WTC11 (cell line): ENCODE measurements at places on chromosomes 5 and 9.

DNA sequence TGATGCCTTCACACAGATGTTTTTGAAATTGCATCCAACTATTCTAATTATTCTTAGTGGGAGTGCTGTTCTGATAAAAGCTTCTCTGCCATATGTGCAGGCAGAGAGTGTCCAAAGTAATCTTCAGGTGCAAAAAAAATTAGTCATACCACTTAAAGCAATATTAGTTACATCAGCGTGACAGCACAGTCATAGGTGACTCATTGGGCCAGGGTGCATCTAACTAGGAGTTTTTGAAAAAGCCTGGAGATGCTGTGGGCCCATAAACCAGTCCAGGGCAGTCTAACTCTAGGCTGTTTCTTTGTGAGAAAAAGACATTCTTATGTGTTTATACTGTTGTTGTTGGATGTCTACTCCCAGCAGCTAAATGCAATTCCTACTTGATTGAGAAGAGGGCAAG, 33.0 kb upstream of the C6 start:
- no peak for DNase-seq

GRCh38 chr9:76932757-76933156, 26.8 kb upstream of the PRUNE2 start:
- no peak for DNase-seq

DNA sequence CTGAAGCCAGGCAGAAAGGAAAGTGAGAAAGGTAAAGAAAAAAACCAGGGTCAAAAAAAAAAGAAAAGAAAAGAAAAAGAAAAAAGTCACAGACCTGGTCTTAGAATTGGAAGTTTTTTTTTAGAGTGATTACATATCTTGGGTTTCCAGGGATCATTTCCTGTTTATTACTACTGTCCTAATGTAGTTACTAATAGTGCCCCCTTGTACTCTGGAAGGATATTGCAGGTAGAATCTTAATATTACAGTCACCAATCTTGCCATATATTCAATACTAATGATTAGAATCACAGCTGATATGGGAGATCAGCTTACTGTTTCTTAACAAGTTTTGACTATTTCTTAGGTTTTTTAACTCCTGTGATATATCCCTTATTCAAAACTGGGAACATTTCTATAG, 543.2 kb upstream of the CDH6 start:
- no peak for DNase-seq

GRCh38 chr9:131809941-131810344, 70.1 kb upstream of the RAPGEF1 start:
- no peak for DNase-seq

GRCh38 chr5:58828258-58828657, 245.4 kb downstream of the RAB3C start:
- no peak for DNase-seq

DNA sequence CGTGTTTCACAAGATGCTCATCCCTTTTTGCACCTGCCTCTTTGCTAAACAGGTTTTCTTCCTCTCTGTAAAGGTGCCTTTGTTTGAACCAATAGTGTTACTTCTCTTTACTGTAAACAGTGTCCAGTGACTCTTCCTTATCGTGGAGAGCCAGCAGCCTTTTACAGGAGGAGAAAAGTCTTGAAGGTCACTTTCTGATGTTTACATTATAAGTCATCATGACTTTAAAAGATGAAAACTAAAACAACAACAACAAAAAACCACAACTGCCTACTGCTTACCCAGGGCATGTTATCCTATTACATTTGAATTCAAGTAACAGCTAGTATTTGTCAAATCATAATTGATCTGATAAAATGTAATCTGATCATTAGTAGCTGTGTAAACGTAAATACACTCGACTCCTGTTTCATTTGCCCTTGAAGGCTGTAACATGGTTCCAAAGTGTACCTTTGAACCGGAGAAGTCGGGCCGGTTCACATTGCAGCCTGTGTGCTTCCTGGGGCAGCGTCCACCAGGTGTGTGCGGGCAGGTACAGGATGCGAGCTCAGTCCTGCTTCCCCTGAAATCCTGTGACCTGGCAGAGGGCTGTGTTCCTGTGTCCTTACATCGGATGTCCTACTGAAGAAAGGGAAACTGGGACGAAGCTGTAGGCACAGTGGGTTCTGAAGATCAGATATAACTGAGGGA, 118.1 kb downstream of the C9orf152 start:
- no peak for DNase-seq

DNA sequence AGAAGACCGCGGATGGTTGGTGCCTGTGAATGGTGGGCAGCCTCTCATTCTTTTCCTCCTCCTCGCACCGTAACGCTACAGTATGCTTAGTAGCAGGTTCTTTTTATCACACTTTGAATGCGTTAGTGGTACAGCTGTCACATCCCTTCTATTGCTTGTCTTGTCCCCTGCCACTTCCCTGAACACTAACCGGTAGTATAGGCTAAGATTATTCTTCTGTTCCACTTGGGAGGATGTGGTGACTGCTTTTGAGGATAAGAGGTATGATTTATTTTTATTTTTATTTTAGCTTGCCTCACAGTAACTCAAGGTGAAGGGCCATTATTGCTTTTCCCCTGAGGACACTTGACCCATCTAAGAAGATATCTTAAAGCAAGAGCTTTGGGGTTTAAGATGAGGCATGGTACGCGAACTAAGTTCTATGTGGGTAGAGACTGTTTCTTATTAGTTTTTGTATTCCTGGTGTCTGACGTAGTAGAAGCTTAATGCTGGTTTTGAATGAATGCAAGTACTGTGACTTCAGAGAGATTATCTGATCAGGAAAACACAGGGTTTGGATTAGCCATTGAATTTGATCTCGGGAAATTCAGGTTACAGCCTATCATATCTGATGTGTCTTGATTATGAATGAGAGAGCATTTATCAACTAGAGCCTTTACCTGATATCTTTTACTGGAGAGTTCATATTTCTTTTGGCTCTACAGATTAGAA, 951 bp downstream of the UNC13B start:
- no peak for DNase-seq

DNA sequence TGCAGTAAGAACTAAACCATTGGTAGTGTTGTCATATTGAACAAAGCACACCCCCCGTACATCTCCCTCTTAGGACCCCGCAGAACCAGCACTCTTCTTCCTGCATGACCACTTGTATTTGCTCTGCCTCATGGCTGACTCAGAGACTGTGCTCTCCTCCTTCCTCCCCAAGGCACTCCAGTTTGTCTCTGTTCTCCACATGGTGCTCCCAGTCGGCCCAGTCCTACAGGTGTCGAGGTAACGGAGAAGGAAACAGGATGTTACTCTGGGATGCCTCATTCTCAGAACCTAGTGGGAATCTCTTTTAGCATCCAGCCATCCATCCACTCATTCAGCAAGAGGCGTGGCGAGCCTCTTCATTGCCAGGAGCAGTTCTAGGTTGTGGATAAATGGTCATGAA, 97.0 kb upstream of the NIPAL4 start:
- DNase-seq: no peak
